Suprapubic skin (tissue), 4 donors: ENCODE measurements at places on chromosomes 12 and 14. TPM values are rescaled to one million over a fixed set of nuclear protein-coding genes. Genes with fewer than 3 reads are reported as not detected.

Gene CCDC198
- not detected for total RNA-seq

DNA sequence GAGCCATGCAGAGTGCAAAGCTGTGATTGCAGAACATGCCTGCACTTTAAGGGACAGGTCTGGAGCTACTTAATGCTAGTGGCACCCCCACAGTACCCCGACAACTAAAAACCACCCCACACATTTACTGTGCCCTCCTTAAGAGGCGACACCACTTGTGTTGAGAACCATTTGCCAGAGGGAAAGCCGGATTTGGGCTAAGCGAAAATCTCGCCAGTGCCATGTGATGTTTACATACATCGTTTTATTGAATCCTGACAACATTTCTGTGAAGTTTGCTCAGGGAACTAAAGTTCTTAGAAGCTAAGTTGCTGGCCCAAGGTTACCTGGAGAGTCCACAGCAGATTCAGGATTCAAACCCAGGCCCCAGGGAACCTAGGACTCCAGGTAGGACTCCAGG lies 119.0 kb upstream of the FKBP4 start:
- H3K4me3 ChIP-seq: no peak overlapping the region
- H3K36me3 ChIP-seq: peaks cover 12% of the 10 kb centered on the region
- H3K4me1 ChIP-seq: no peaks in the 10 kb centered on the region
- DNase-seq: peak; percentile 60
- H3K27me3 ChIP-seq: no peaks in the 10 kb centered on the region

GRCh38 chr12:54592316-54592715 lies 3.9 kb upstream of the PPP1R1A start:
- peaks cover 20% of the 10 kb centered on the region for H3K27me3 ChIP-seq
- no peaks in the 10 kb centered on the region for H3K36me3 ChIP-seq
- DNase-seq: no peak

DNA sequence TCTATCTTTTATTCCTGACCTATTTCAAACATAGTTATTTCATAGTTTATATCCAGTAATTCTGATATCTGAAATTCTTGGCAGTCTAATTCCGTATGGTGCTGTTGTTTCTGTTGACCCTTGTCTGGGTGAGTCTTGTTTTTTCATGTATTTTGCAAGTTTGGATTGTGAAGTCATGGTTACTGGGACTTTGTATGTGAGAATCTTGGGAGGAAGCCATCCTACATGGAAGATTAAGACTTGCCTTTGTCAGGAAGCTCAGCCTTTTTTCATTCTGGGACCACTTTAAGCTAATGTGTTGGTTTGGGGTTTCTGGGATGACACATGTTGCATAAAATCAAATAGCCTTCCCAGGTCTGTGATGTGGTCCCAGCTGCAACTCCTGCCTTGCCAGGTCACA lies 191.6 kb upstream of the E2F7 start:
- H3K36me3 ChIP-seq: no peaks in the 10 kb centered on the region
- H3K27me3 ChIP-seq: no peaks in the 10 kb centered on the region
- H3K27ac ChIP-seq: no peak overlapping the region
- H3K4me3 ChIP-seq: no peak overlapping the region
- DNase-seq: no peak

- no peaks in the 10 kb centered on the region for H3K27me3 ChIP-seq
- H3K36me3 ChIP-seq: peaks cover 5% of the 10 kb centered on the region
- peaks cover 15% of the 10 kb centered on the region for H3K4me1 ChIP-seq
- H3K27ac ChIP-seq: no peak overlapping the region
- no peak for DNase-seq
- no peak overlapping the region for H3K4me3 ChIP-seq
These were observed 61.4 kb downstream of the SLC16A7 start for GRCh38 chr12:59657266-59657665.
